ENCODE measurements at places on chromosomes 7 and 10.
A peak's percentile ranks its signal among the peaks of the same experiment; 100 is the strongest.

GRCh38 chr10:110218632-110219031 is 11.2 kb downstream of the MXI1 start:
- DNase-seq, result no peak

- peak; percentile 48 for DNase-seq
Observed at GRCh38 chr7:150325110-150325611, 1.8 kb upstream of the ACTR3C start.

GRCh38 chr7:95986178-95986764 is 213.9 kb downstream of the DYNC1I1 start:
- DNase-seq, result no peak

DNA sequence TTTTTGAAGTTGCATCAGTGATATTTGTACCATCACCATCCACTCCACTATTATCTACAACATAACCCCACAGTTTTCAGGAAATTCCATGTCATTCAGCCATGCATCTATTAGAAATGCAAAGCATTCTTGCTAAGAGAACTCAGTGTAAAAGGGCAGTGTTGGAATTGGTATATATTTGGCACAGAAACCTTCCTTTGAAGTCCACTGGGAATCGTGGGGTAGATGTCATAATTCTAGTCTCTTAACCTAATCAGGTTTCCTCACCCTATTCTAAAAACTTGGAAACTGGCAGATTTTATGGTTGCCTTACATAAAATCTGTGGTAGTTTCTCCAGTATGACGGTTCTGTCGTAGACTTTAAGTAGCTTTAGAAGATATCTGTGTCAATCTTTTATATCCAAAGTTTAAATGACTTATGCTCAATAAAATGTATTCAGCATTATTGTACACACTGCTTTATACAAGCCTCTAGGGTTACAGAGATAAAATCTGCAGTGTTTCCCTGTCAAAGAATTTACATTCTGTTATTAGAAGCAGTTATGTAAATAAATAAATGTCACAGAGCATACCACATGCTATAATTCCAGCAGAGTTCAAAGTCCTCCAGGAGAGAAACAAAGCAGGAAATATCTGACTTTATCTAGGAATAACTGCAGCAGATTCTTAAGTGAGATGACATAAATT is 704.4 kb upstream of the CELF2 start:
- DNase-seq, result no peak

DNA sequence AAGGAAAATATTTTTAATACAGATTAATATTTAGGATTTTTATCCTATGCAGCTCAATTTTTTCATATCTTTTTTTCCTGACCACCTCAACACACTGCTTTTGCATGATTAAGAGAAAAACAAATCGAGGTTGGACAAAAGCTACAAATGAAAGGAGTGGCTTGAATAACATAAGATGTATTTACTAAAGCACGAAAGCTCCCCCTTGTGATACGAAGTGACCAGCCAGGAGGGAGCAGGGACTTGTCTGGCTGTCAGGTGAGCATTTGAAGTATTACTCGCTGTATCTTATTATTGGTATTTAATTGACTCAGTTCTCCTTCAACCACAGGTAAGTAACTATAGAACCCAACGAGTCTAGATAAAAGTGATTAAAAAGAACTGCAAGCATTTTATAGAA is 265.2 kb upstream of the PHF14 start:
- no peak for DNase-seq

DNA sequence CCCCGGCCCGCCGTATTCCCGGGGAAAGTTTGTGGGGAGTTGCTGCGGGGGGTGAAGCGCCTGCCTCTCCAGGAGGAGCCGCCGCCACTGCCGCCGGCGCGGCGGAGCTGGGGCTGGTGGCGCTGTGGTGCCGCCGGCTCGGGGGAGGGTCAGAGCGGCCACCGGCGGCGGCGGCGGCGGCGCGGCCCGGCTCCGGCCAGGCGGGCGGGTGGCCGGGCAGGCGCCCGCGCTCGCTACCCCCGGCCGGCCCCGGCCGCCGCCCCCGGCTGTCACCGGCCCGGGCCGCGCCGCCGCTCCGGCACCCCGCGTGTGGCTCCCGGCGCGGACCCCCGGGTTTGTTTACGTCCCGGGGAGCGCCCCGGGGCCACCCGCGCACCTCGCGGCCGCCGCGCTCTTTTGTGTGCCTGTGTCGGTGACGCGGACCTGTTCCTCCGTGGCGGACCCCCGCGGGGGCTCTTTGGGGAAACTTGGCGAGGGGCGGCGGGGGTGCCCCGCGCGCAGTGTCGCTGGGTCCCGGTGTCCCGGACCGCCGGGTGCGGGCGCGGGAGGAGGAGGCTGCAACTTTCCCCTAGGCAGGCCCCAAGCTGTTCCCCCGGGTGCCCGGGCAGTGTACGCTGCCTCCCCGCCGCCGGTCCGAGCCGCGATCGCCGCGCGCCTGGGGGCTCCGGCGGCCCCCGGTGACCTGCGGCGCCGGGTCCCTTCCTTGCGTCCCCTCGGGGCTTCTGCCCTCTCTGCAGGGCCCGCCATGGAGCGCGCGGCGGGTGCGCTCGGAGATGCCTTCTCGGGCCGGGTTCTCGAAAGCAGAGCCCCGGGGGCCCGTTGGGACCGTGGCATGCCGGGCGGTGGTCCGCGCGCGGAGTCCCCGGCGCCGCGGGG is 593 bp upstream of the CUX1 start:
- DNase-seq, result peak; percentile 86

- no peak for DNase-seq
Observed at GRCh38 chr10:110448682-110449418, 48.9 kb upstream of the DUSP5 start.

DNA sequence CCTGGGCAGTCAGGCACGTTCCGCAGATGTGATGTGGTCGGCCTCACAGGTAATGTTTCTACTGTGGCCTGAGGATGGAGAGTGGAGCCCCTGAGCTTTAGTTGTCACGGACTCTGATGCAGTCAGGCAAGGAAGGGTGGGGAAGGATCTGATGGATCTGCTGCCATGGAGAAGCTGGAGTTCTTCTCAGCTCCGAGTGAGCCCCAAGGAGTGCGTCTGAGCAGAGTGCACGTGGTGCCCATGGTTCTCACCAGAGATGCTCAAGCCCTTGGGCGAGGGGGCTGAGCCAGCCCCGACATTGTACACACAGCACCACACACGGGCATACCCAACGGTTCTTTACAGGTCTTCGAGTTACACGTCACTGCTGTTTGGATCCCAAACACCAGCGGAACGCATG is 192.5 kb downstream of the EBF3 start:
- DNase-seq, result no peak

- peak; percentile 65 for DNase-seq
Observed at GRCh38 chr7:36440880-36441279, 51.2 kb downstream of the ANLN start.

GRCh38 chr10:113704637-113705343 is 25.1 kb downstream of the CASP7 start:
- DNase-seq, result peak; percentile 61

DNA sequence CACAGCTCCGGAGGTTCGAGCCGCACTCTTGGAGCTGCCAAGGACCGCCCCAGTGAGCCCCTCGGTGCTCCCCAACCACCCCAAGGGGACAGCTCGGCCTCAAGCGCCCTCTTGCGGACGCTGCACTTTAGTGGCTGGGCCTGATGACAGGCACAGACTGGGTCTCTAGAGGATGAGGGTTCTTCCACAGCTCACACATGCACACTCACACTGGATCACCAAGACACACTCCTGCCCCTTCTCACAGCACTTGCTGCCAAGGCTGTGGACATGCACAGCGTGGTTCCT is 2.1 kb downstream of the RET start:
- peak; percentile 49 for DNase-seq

GRCh38 chr7:143383642-143383957 is 2.5 kb downstream of the ZYX start:
- DNase-seq, result no peak

DNA sequence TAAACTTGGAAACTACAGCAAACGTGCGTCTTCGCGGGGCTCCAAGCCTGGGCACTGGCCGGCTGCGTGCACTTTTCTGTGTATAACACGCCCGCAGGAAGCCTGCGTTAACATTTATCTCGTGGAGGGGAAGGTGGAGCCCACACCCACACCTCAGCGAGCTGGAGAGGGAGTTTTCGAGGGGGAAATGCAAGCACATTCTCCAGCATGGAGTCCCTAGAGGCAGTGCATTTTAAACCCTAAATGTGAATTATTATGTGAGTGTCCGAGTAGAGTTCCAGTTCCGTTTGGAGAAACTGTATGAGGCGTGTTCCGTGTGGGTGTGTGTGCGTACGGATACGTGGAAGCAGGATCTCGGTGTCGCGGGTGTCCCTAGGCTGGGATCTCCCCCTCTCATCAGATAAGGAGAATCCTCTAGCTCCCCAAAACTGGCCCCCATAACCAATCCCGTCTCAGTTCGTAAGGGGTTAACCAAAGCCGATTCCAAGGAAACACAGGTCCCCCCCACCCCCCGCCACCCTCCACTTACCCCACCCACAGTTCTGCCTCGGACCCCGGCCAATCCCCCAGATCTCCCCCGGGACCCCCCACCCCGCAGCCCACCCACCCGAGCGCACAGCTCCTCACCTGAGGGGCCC is 403 bp downstream of the CDK6 start:
- DNase-seq, result peak; percentile 37

DNA sequence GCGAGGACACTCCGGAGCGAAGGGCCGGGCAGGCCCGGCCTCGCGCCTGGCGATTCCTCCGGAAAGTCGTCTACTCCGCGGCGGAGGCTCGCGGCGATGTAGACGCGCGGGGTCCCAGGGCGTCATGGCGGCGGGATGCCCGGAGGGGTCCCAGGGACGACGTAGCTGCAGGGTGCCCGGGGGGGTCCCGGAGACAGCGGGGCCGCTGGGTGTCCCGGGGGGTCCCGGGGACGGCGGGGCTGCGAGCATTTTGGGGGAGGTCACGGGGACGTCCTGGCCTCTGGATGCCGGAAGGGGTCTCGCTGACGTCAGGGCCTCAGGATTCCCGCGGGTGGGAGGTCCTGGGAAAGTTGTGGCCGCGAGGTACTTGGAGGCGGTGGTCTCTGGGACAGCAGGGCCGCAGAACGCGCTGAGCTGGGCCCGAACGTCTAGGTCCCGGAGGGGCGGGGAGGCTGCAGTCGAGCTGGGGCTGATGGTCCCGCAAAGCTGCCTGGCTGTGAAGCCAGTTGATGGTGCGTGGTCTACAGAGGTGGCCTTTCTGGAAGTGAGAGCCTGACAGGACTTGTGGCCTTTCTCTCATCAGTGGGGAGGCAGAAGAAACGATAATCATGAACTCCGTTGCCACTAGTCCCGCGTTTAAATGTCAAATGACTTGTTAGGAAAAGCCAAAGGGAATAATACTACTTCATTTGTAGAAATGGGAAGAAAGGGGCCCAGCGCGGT is 637 bp downstream of the HSPA14 start:
- DNase-seq, result peak; percentile 54

GRCh38 chr10:117740691-117741222 is 198.2 kb downstream of the EMX2 start:
- no peak for DNase-seq

All from GM03348 (cell line).